ENCODE measurements at places on chromosomes 4 and X. TPM values are rescaled to one million over a fixed set of nuclear protein-coding genes. Genes with fewer than 3 reads are reported as not detected.

- no peak for DNase-seq
Observed at GRCh38 chr4:113052379-113052951, 3.0 kb downstream of the ANK2 start.

GRCh38 chr4:74217365-74217764 is 59.4 kb downstream of the MTHFD2L start:
- no peak for DNase-seq

- DNase-seq: no peak
Observed at GRCh38 chrX:110042496-110042895, 39.6 kb downstream of the TMEM164 start.

DNA sequence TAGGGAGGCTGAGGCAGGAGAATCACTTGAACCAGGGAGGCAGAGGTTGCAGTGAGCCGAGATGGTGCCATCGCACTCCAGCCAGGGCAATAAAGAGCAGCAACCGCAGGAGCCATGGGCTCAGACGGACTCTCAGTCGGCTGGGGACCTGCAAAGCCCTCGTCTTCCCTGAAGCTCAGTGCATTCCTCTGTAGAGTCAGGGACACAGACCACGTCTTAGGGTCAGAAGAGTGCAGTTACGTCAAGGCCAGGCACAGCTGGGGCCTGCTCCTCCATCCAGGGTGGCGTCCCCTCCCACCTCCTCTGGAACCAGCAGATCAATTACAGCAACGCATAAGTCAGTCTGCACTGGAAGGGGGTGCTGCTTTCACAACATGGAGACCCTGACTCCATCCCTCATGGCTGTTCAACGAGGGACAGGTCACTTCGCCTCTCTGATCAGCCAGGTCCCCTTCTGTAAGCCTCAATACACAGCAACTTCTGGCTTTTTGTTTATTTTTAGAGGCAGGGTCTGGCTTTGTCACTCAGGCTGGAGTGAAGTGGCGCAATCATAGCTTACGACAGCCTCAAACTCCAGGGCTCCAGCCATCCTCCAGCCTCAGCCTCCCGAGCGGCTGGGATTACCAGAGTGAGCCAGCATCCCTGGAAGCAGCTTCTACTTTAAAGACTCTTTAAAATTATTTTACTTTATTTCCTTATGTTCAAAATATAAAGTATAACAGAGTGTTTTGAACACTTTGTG is 76.4 kb downstream of the ZFYVE28 start:
- peak; percentile 4 for DNase-seq

- peak; percentile 10 for DNase-seq
Observed at GRCh38 chrX:76428243-76429130, 977 bp downstream of the MAGEE1 start.

DNA sequence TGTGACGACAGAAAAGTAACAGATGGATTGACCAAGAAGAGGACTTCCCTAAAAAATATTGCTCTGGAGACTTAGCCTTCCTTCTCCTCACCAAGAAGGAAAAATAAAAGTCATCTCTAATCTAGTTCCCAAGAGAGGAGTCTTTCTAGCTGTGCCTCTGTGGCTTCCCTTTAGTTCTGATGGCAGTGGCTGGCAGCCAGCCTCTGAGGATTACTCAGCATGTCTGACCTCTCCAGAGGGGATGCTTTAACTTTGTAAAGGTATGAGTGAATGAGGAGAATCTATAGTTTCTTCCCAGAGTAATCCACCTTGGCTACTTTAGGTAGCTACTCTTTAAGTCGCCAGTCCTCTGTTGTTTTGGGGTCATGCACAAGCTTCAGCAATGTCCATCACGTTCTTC is 163.9 kb upstream of the KIT start:
- DNase-seq: no peak

- DNase-seq: no peak
Observed at GRCh38 chr4:122617597-122618593, 3.0 kb downstream of the IL21 start.

DNA sequence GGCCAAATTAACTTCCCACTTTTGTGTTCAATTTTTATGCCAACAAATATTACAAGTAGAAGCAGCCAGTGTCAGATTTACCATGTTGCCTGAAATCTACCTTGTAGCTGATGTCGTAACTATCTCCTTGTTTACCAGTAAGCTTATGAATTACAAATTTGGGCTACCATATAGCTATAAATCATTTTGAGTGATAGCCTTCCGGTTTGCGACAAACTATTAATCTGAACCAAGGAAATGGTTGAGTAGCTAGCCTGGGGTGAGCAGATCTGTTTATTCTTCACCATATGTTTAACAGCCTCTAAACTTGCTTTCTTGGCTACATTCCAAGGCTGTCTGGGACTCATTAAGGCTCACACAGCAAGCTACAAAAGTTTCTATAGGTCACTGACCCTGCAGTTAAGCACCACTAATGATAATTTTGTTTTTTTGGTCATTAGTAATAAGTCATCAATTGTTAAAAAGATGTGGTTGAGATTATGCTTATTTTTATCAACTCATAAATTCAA is 218.7 kb upstream of the SPOCK3 start:
- no peak for DNase-seq

DNA sequence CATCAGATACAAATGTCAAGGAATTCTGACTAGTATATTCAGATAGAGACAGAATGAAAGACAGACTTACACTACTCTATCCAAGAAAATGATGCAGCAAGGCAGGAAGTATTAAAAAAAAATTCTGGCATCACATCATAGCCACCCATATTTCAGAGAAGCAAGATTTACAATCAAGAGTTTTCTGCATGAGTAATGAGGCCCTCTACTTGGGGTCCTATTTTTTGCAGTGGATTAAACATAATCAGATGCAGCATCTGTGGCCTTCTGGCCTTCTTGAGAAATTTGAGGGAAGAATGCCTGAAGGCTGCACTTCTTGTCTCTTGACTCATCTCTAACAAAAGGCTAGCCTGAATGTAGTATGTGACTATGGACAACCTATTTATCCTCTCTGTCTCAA is 48.2 kb upstream of the SLIT2 start:
- DNase-seq: no peak

- DNase-seq: no peak
Observed at GRCh38 chr4:176274441-176274840, 5.4 kb upstream of the ASB5 start.

DNA sequence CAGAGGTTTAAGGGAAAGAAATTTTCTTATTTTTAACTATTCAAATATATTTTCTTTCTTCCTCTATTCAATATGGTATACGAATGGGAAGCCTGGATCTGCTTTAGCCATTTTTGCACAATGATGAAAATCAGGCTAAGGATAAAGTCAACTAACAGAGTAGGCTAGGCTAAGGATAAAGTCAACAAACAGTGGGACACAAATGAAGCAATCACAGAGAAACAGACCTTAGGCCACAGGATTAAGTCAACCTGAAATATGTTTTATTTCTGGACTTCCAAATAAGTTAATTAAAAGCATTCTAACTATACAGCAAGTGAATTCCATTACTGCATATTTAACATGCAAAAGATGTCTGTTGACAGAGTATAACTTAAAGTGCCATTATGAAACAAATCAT is 17.0 kb downstream of the DYNLT3 start:
- no peak for DNase-seq

GRCh38 chrX:39946822-39947221 is 150.9 kb downstream of the BCOR start:
- no peak for DNase-seq

- DNase-seq: no peak
Observed at GRCh38 chr4:16438986-16439385, 212.7 kb upstream of the TAPT1 start.

- no peak for DNase-seq
Observed at GRCh38 chr4:37431417-37431743, 186.8 kb downstream of the NWD2 start.

DNA sequence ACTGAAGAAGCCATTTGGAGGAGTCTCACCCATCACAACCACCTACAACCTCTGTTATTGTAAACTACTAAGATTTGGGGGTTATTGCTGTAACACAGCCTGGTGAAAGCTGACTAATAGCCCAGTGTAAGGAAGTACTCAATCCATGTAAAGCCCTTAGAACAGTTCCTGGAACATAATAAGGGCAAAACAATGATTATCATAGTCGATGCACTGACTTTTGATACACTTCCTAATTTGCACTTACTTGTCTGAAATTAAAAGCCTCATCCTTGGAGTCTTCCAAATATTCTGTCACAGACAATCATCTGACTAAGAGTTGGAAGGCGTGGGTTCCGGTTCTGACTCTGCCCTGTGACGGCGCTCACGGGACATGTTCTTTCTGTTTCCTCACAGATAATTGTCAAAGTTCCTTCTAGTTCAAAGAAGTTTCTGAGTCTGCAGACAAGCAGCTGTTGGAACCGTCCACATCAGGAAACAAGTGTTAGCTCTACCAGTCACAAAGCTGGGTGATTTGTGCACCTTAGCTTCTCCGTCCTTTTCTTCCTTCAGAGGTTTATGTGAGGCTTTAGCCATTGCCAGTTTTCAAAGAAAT is 33.4 kb upstream of the RASGEF1B start:
- peak; percentile 78 for DNase-seq

- DNase-seq: peak; percentile 41
Observed at GRCh38 chr4:42018451-42018850, 28.1 kb downstream of the SLC30A9 start.

- no peak for DNase-seq
Observed at GRCh38 chr4:36141186-36141585, 103.1 kb downstream of the ARAP2 start.

GRCh38 chr4:120777459-120777858 is 145.1 kb downstream of the PRDM5 start:
- DNase-seq: no peak

- DNase-seq: no peak
Observed at GRCh38 chrX:152959626-152960025, 34.3 kb downstream of the PNMA5 start.

- DNase-seq: no peak
Observed at GRCh38 chr4:128861856-128862518, 52.5 kb downstream of the JADE1 start.

DNA sequence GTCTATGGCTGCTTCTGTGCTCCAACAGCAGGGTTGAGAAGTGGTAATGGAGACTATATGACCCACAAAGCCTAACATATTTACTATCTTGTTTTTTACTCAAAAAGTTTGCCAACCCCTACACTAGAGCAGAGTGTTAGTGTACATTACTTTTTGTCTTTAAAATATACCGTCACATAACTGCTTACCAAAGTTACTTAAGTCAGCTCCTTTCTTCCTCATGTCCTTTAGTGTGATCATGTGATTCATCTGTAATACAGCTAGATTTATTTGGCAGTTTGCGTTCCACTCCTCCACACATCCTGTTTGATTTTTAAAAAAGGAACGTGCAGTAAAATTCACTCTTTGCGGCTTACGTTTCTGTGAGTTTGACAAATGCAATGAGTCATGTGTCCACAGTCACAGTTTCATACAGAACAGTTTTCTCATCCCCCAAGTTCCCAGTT is 162.4 kb upstream of the GPRIN3 start:
- DNase-seq: no peak

DNA sequence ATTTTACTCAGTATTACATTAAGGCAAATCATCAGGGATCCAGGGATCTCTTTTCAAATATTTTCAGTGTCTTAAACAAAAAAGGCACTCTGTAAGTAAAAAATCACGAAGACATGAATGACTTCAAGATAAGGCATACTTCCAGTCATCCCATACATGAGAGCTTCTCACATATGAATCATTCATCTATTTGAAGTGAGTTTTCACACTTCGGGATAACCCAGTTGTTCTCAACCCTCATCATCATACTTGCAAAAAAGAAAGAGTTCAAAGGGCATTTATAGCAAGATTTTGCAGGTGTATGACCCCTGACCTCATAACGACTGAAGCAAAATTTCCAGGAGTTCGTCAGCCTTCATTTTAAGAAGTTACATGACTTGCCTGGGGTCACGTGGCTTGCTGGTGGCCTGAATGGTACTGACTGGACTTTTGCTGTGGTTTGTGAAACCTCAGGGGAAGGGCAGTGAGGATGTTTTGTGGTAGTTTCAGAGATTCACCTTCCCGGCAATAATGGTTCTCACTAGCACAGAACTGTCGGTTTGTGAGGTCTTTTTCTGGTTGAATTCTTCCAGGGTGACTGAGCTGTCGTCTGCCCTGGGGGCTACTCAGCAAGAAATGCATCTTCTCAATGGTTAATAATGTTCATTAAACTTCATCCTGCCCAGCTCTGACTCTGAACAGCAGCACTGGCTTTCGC is 115.8 kb upstream of the SHISA3 start:
- no peak for DNase-seq

- DNase-seq: no peak
Observed at GRCh38 chr4:91222014-91222413, 1081.8 kb upstream of the GRID2 start.

DNA sequence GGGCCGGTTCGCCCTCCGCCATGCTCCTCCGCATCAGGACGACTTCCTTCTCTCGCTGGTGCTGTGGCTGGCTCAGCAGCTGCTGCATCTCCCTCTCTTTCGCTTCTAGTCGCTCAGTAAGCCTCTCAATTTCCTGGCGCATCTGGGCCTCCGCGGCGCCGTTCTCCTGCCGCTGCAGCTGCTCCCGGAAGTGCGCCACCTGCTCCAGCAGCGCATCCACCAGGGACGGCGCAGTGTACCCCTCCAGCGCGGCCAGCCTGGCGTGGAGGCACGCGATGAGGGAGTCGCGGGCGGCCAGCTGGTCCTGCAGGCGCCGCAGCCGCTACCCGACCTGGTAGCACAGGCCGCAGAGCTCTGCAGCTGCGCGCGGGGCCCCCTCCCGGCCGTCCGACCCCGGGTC is 97.4 kb upstream of the MED14 start:
- DNase-seq: no peak

DNA sequence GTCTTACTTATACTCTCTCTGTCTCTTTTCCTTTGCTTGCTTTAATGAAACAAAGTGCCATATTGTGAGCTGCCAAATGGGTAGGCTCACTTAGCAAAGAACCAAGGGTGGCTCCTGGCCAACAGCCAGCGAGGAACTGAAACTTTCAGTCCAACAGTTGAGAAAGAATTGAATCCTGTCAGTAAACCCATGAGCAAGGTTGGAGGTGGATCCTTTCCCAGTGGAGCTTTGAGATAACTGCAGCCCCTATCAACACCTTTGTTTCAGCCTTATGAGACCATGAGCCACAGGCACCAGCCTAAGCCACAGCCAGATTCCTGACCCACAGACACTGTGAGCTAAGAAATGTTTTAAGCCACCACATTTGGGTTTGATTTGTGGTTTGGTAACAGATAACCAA is 362.2 kb downstream of the PDGFC start:
- DNase-seq: peak; percentile 41

- DNase-seq: peak; percentile 67
Observed at GRCh38 chrX:115940888-115941332, 229.6 kb upstream of the AGTR2 start.

The FGF5 gene
- not detected for total RNA-seq

The ZAR1 gene
- total RNA-seq: not detected

The TMEM255A gene
- 0.09 TPM for total RNA-seq

The SLC16A2 gene
- total RNA-seq: 24.1 TPM

The PPP4R3C gene
- not detected for total RNA-seq

The MGARP gene
- 290 TPM for total RNA-seq

The PPBP gene
- not detected for total RNA-seq

The DDIT4L gene
- 1.1 TPM for total RNA-seq

The LNX1 gene
- 4.4 TPM for total RNA-seq

The RAB33A gene
- 0.99 TPM for total RNA-seq

The GRXCR1 gene
- total RNA-seq: not detected

The ASB11 gene
- total RNA-seq: not detected

The PLRG1 gene
- 56.2 TPM for total RNA-seq

The TAF7L gene
- not detected for total RNA-seq

The USP17L15 gene
- total RNA-seq: not detected

The ARSJ gene
- 5.1 TPM for total RNA-seq

The GAGE12E gene
- total RNA-seq: not detected

The EPGN gene
- total RNA-seq: not detected

Data from adrenal gland (tissue), 19 donors.